Left colon (tissue), 2 donors: ENCODE measurements at places on chromosomes 12 and 14. TPM values are rescaled to one million over a fixed set of nuclear protein-coding genes. Genes with fewer than 3 reads are reported as not detected.

GRCh38 chr14:23094666-23095195, at the start of gene ACIN1:
TSS of gene ACIN1 (minus strand) at chr14:23095136. CDS start at chr14:23095112, 24 bp downstream.
- DNase-seq, result peak; percentile 79

GRCh38 chr12:72256725-72257124, 15.4 kb upstream of the TRHDE start:
- DNase-seq, result no peak

REM2 gene
- total RNA-seq, result 0.58 TPM

SOAT2 gene
- not detected for total RNA-seq

DNA sequence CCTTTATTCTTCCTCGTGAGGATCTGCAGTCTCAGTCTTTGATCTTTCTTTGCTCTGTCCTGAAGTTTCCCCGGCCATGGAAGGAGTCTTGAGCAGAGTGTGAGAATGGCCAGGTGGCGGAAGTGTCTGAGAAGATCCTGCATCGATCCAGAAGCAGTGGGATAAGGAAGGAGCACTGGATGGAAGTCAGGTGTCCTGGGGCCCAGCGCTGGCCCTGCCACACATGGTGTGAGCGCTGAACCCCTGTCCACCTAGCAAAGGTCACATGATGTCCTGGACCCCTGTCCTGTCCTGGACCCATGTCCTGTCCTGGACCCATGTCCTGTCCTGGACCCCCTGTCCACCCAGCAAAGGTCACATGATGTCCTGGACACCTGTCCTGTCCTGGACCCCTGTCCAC, 111.8 kb upstream of the MED13L start:
- DNase-seq, result no peak

SERPINA10 gene
- 0.18 TPM for total RNA-seq

DNA sequence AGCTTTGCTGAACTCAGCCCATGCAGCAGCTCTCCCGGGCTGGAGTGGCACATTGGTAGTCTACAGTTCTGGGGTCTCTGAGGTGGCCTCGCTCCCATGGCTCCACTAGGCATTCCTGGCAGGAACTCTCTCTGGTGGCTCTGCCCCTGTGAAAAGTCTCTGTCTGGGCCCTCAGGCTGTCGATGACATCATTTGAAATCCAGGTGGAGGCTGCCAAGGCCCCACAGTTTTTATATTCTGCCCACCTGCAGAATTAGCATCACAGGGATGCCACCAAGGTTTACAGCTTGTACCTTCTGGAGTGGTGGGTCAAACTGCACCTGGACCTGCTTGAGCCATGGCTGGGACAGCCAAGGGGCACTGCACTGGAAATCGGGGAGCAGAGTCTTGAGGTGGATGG, 31.6 kb downstream of the KRT80 start:
- no peak for DNase-seq

LAG3 gene
- total RNA-seq, result 1.6 TPM

GRCh38 chr12:92779902-92780301, 77.1 kb downstream of the PLEKHG7 start:
- no peak for DNase-seq

DNA sequence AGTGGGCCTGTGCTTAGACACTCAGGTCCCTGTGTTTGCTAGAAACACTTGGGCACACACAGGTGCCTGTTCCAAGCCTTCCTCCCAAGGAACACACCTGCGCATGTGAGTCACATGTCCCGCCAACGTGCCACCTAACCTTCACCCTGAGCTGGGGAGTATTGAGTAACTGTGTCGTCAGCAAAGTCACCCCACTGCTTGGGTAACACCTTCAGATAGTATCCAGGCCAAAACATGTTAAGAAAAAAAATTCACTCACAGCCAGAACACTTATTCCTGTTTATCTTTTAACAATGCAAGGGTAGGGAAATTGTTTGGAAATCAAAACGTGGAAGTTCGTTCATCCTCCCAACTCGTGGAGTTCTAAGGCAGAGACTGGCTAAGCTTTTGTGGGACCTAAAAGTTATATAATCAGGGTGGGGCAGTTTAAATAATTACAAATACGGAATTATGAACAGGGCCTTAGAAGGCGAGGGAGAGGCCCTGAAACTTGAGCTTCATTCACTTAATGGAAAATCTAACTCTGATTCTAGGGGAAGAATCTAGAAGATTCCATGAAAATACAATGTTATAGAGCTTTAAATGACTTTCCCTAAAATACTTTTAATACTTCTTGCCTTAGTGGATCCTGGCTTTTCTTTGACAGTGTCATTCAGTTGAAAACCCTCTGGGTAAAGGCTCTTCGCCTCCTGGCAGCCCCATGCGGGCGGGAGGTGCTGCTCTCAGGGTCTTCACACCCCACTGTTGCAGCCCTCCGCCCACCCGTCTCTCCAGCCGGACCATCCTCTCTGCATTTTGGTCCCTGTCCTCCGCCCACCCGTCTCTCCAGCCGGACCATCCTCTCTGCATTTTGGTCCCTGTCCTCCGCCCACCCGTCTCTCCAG, 30.3 kb upstream of the ADIPOR2 start:
- peak; percentile 80 for DNase-seq

DNA sequence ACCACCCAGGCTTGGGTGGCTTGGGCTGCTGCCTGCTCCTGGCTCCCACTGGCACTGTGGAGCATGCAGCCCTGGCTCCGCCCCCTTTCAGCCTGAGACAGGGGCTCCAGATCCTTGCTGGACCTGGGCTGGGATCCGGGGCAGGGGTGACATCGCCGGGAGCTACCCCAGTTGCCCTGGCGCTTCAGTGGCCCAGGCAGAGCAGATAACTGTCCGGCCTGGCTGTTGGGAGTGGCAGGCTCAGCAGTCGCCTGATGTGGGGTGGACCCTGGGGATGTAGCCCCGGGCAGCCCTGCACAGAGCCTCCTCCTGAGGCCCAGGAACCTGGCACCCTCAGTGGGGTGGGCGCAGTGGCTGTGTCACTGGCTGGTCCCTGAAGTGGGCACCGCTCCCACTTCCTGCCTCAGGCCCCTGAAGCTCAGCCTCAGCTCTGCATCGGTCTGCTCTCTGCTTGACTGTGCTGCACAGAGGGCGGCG, 57.9 kb downstream of the FUT8 start:
- DNase-seq, result no peak

OS9 gene
- 310 TPM for total RNA-seq
